ENCODE measurements at places on chromosomes 1 and 21.

DNA sequence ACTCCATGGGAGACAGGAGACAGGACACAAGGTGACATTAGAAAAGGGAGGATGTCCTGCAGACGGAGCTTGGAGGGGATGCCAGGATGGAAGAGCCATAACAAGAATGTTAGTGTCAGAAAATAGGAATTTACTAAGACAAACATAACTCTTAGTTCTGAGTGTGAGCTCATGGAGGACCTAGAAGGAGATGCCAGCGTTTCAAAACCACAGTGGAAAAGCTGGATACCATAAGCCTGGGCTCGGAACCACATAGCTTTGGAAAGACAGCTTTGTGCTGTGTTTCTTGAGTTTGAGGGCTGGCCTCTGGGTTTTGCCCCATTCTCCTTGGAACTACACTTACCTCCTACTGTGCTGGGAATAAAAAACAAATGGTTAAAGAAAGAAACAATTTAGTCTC lies 128.4 kb downstream of the S1PR1 start:
- no peak for DNase-seq

- no peak for DNase-seq
Measured at GRCh38 chr1:58155418-58156123, 391.0 kb downstream of the OMA1 start.

GRCh38 chr1:109509176-109510134 lies at the start of gene AMIGO1:
TSS of gene AMIGO1 (minus strand) at chr1:109509727. CDS start at chr1:109508912, 815 bp downstream.
- peak; percentile 65 for DNase-seq

DNA sequence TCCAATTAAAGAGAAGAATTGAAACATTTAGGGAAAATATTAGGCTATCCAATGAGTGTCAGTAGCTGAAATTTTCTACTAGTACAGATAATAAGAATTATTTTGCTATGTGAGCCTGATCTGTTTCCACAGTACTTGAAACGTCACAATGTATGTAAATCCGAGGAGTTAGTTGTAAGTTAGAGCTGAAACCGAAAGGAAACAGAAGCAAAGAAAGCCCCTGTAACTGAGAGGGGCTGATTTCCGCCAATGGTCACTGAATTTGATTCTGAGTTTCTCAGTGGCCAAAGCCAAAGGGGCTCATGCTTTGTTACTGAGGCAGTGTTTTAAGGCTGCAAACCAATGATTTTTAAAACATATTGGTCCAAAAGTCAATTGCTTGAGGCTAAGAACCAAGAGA lies 168.3 kb upstream of the DUSP10 start:
- DNase-seq, result no peak

GRCh38 chr1:238674316-238674715 lies 712.1 kb upstream of the CHRM3 start:
- DNase-seq, result no peak

DNA sequence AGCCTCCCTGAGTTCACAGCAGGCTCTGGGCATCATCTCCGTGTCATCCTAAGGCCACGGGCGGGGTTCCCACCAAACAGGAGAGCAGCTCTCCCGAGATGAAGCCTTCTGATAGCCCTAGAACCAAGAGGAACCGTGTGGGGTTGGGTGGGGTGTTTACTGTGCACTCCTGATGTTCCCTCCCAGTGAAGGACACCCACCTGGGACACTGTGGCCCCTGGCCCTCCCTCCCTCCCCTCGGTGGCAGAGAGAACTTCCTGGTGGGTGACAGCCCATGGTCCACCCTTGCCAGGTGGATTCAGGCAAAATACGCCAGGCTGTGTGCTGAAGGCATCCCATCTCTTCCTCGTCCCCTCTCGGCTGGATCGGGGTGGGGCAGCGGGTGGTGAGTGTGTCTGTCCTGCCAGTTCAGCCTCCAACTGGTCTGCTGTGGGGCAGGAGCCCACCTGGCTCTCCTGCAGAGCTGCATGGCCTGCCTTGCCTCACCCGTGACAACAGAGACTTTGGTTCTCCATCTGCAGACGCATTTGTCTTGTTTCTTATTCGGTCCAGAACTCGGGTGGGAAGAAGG lies 15.6 kb upstream of the C1orf174 start:
- DNase-seq, result no peak

- DNase-seq, result no peak
Measured at GRCh38 chr1:39569034-39569433, 7.6 kb downstream of the PABPC4 start.
